ENCODE measurements at places on chromosomes 7 and 10.

- DNase-seq, result no peak
Observed at GRCh38 chr7:125465527-125465926, 535.9 kb upstream of the POT1 start.

GRCh38 chr10:104614245-104614831 lies 26.8 kb upstream of the SORCS3 start:
- DNase-seq, result no peak

DNA sequence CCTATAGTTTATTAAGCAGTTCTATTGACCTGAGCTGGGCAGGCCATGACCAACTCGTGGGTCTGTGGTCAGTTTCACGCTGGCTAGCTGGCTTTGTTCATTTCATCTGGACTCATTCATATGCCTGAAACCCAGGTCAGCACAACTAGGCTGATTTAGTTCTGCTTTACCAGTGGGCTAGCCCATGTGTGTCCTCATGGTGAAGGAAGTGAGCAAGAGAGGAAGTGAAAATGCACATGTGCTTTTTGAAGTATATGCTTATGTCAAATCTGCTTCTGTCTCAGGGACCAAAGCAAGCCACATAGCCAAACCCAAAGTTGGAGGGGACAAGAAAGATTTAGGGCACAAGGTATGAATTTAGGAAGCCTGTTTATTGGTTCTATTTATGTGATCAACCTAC lies 154.5 kb downstream of the RNF133 start:
- DNase-seq, result no peak

GRCh38 chr10:50360077-50360850 lies 108.9 kb upstream of the ASAH2 start:
- DNase-seq, result no peak

GRCh38 chr10:86298501-86299001 lies 68.0 kb downstream of the GRID1 start:
- DNase-seq, result no peak

DNA sequence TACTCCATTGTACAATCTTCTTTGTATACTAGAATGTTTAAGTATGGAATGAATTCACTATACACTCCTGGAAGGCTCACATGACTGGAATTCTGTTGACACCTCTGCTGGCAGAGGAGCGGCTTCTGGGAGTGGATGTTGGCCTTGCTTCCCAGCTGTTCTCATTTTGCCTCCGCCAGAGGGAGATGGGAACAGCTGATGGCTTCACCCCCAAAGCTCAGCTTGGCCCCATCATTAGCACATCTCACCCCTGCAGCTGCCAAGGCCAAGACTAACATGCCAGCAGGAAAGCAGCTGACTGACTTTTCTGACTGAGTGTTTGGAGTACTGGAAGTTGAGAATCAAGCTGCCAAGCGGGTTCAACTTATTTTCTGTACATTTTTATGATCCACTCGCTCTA lies 15.1 kb downstream of the ADAM12 start:
- no peak for DNase-seq

DNA sequence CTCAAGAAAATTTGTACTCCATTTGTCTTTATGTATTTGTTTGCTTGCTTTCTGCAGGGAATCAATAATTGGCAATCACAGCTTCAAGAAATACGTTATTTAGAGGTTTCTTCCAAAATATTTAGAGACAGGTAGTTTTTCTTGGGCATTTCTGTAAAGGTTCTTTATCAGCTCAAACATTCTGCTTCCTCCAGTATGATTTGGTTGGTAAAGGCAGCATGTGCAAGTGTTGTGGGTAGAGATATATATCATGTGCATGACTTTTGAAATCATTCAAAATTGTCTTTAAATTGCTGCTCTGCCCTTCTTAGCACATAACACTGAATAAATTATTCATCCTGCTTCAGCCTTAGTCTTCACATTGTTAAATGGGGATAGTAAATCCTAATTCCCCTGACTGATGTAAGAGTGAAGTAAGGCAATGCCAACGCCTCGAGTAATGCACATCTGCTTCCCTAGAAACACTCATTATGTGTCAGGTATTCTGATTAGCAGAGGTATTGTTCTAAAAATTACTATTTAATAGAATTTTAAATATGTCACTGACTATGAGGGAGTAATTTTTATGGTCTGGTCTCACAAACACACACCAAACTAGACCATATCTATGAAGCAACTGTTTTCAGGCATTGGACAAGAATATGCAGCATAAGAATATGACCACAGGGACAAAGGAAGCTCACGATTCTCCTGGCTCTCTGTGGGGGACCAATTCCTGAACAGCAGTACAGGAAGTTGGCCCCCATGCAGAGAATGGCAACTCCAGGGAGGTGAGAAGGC lies 77.3 kb upstream of the AKR1E2 start:
- DNase-seq, result no peak

GRCh38 chr7:8125680-8126444 lies 136.1 kb downstream of the ICA1 start:
- peak; percentile 58 for DNase-seq

- no peak for DNase-seq
Observed at GRCh38 chr7:128672927-128673517, 930 bp downstream of the GARIN1A start.

DNA sequence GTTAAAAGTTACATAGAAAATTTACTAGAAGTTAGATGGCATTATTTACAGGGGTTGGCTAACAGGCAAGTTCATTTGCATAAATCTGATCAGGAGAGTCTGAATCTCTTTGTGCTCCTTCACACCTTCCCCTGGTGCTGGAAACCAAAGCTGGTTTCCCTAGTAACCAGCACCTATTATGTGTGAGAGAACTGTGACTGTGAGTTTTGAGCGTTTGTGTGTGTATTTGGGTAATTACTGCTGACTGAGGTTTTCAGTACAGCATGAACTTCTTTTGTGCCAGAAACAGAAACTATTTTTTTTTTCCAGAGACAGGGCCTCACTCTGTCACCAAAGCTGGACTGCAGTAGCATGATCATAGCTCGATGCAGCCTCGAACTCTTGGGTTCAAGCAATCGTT lies 10.3 kb upstream of the IFIT1B start:
- no peak for DNase-seq

DNA sequence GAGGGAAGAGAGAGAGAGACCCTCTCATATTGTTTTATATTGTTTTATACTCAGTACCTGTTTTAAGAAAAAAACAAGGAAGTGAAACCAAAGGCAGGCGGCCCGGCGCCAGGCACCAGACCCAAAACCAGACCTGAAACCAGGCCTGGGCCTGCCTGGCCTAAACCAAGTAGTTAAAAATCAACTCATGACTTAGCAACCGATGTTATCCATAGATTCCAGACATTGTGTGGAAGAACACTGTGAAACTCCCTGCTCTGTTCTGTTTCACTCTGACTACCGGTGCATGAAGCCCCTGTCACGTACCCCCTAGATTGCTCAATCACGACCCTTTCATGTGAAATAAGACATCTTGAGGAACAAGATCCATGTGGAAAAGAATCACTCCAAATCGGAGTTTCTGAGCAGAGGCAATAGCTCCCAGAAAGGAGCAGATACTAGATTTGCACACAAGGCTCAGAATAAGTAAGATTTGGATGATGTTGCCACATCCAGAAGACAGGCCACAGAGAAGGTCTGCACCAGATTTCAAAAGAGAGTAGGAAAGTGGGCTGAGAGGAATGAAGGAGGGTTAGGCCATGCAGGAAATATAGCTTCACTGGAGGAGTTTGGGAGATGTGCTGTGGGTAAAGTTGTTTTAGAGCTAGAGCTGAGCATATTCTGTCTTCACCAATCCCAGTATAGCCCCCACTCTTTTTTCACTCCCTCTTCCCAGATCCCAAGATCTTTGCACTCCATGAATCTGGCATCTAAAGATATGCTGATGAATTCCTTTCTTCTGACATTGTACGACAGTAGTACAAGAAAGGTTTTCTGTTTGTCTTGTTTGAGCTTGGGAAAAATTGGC lies 8.8 kb upstream of the ZNF248 start:
- DNase-seq, result no peak

DNA sequence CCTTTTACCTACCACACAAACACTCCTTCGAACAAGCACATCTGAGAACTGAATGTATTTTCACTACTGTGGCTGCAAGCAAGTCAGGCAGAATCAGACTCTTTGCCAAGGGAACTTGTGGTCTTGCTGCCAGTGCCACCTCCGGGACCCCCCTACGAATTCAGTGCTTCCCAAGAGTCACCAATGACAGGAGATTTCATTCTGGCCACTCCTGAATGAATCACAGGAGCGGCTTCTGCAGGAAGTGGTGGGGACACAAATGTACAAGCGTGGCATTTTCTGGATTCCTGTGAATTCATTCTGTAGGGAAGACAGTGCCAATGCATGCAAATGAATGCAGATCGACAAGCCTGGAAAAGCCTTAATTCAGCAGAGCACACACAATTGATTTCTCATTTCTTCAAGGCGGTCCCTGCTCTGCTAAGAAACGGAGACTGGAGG lies 161.2 kb downstream of the CAMK1D start:
- DNase-seq, result no peak

- no peak for DNase-seq
Observed at GRCh38 chr10:110207805-110208613, 604 bp downstream of the MXI1 start.

- no peak for DNase-seq
Observed at GRCh38 chr7:10225275-10225674, 748.4 kb upstream of the PHF14 start.

- DNase-seq, result no peak
Observed at GRCh38 chr10:33098951-33099663, 141.1 kb upstream of the ITGB1 start.

DNA sequence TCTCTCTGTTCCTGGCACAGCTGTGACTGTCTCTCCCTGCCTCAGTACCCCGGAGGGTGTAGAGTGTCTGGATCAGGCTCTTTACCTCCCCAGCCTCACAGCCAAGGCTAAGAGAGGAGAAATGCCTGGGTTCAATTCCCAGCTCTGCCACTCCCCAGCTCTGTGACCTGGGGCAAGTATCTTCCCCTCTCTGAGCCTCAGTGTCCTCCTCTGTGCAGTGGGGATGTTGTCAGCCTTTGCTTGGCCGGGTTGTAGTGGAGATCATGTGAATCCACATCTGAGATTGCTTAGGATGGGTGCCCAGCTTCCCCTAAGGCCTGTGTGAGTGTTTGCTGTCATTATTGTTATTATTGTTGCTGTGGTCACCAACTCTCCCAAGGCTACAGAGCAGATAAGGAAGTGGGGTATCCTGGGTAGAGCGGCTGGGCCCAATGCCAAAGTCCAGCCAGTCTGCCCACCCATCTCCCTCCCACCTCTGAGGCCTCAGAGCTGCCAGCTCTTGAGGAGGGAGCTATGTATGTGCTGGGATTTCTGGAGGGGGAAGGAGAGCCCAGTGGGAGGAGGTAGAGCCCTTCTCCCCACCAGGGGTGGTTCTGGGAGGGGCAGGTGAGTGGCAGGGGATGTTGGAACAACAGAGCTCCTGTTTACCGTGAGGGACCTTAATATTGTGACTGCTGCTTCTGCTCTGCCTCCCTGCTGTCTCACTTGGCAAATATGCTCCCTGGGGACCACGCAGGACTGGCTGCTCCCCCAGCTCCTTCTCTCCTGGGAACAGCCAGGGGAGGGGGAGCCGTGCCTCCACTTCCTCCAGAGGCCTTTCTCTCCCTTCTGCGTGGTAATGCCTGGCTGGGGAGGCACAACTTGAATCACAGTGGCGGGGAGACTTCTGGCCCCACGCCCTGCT lies 170.5 kb downstream of the RPS24 start:
- DNase-seq, result no peak

- no peak for DNase-seq
Observed at GRCh38 chr7:68417659-68418058, 1180.6 kb upstream of the AUTS2 start.

DNA sequence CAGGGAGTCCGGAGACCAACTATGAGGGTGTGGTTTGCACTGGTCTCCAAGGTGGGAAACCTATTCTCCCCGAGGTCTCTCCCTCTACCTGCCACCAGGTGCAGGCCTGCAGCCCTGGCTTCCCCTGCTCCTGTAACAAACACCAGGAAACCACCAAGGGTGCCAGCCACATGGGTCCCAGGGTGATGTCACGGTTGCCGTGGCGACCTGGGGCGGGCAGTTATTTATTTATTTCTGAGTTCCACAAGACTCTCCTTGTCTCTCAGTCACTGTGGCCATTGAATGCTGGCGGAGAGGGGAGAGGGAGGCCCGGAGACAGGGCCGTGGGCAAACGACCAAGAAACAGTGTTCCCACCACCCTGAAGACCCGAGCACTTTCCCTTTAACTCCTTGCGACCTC lies 27.0 kb downstream of the MMD2 start:
- no peak for DNase-seq

- no peak for DNase-seq
Observed at GRCh38 chr7:149686011-149686410, 87.4 kb downstream of the ZNF467 start.

- DNase-seq, result no peak
Observed at GRCh38 chr7:27661811-27662489, 733 bp downstream of the HIBADH start.

- no peak for DNase-seq
Observed at GRCh38 chr10:22712956-22713852, 1.2 kb downstream of the PIP4K2A start.

GRCh38 chr7:65444899-65445823 lies 71.5 kb downstream of the ZNF92 start:
- DNase-seq, result no peak

DNA sequence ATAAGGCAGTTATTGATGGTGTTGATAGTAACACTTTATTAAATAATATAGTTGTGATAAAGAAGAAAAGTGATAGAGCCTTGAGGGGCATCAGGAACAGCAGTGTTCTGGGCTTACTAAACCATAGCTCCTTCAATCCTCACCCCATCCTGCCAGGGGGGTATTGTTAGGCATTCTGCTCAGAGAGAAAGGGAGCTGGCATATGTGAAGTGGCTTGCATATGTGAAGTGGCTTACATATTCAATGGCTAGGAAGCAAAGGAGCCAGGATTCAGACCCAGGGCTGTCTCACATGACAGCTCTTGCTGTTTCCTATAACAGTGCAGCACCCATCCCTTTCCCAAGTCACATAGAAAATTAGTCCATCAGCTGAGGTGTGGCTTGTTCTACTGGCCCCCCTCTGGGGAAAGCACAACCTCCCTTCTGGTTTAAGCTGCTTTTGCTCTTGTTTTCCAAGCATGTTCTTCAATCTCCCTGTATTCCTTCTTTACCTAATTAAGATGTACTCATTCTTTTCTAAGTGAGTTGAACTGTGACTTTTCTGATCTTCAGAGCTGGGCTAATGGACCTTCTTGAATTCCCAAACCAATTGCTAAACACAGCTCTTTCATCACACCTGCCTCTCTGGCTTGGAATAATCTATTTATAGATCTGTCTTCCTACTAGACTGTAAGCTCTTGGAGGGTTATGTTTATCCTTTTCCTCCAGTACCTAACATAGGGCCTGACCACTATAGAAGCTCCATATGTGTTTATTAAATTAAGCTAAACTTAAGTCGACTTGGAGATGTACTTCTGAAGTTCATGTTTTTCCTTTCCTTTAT lies 108.7 kb upstream of the GLI3 start:
- DNase-seq, result no peak

GRCh38 chr10:50385624-50386023 lies 134.3 kb upstream of the ASAH2 start:
- DNase-seq, result no peak

Measured in stimulated activated CD8-positive, alpha-beta memory T cell treated with anti-CD3 and anti-CD28 coated beads, Interleukin-4, amount 100 ng/mL, for 1 hour (primary cell).